ELF-1 (cell line): ENCODE measurements at places on chromosomes 3 and 15.

- peak; percentile 28 for DNase-seq
Measured at GRCh38 chr3:47577583-47578118, 1.0 kb downstream of the CSPG5 start.

- no peak for DNase-seq
Measured at GRCh38 chr3:60053526-60054265, 1003.9 kb upstream of the CFAP20DC start.

DNA sequence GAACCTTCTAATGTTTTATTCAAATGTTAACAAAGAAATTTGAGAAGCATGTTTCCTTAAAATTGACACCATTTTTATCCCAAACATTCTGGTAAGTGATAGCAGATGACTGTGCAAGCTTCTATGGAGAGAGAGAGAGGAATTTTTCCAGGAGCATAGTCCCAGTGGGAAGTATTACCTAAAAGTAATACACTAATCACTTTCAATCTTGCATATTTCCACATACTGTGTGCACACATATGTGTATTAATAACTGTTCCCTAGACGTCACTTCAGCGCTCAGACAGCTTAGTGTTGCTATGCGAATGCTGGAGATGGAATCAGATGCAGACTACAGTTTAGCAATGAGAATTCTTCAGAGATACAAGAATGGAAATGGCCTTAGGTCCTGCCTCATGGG, 424.3 kb upstream of the TPRG1 start:
- DNase-seq: no peak

DNA sequence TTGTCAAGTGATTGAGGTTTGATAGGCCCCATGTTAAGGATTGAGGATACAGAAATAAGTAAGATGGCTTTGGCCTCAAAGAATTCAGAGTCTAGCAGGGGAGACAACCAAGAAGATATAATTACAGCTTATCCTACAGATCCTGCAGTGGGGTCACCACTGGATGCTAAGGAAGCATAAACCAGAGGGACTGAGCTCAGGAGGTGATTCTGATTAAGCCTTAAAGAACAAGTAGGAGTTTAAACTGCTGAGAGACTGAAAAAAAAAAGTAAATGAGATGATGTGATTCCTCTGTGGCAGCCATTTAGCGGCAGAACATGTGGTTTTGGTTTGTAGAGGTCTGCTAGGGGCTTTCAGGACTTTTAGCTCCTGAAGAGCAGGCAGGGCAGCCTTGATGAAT, 72.1 kb upstream of the ROPN1 start:
- DNase-seq: no peak

DNA sequence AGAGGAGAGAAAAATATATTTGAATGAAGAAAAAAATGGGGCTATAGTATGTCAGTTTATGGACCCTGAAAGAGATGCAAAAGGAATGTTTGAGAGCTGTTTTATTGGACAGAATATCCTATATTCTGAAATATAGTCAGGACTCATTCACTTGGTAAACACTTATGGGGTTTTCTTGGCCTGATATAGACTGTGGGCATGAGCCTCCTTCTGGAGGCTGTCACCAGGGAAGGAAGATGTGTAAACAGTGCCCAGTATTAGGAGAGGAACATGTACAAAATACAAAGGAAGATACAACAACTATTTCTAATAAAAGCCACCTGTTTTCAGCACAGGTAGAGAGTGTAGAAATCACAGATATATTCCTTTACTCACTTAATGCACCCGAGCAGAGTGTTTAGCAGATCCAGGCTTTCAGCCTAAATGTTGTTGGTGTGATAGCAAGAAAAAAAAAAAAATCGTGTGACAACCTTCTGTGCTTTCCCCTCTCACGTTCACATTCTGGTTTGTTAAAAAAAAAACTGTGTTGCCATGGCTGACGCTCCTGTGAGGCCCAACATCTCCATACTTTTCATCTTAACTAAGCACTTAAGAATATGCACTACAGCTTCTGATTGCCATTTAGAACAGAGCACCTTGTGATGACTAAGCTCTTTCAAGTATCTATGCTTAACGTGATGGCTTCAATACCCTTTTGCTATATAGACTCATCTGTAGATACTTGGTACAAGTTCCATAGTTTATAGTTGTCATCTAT, 134.1 kb downstream of the MBNL1 start:
- no peak for DNase-seq

DNA sequence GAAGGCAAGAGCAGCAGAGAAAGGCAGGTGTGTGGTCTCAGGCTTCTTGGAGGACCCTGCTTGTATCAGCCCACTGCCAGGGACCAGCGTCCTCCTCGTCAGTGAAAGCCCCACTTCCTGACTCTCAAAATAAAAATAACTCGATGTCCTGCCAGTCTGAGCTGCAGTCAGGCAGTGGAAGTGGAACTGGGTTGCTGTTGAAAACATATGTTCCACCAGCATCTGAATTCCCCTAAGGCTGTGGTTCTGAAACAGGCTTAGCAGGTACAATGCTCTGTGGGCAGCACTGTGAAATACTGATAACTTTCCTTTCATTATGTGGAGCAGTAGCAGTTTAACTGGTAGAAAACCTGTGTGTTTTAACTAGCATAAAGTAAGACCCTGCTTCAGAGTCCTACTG, 121.6 kb upstream of the EIF1B start:
- peak; percentile 25 for DNase-seq

DNA sequence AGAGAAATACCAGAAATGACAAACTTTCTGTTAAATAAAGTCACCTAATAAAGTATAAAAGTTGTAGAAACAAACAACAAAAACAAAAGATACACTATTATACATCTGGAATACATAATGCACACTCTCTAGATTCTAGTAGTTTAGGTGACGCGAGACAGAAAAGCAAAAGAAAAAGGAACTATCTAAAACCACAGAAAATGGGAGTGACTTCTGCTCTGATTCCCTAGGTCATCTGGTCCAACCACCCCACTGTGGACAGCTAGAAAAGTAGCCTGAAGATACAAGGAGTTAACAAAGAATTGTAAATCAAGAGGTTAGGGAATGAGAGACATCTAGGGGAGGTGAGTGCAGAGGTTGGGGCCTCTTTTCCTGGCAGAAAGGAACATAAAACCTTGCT, 39.1 kb downstream of the DHX36 start:
- no peak for DNase-seq

- no peak for DNase-seq
Measured at GRCh38 chr15:91117375-91117774, 17.3 kb downstream of the SV2B start.

- no peak for DNase-seq
Measured at GRCh38 chr3:101252945-101253344, 67.4 kb downstream of the IMPG2 start.

- no peak for DNase-seq
Measured at GRCh38 chr15:87219650-87220615, 1036.6 kb downstream of the NTRK3 start.

GRCh38 chr3:149813367-149814281, 609 bp downstream of the RNF13 start:
- peak; percentile 93 for DNase-seq

DNA sequence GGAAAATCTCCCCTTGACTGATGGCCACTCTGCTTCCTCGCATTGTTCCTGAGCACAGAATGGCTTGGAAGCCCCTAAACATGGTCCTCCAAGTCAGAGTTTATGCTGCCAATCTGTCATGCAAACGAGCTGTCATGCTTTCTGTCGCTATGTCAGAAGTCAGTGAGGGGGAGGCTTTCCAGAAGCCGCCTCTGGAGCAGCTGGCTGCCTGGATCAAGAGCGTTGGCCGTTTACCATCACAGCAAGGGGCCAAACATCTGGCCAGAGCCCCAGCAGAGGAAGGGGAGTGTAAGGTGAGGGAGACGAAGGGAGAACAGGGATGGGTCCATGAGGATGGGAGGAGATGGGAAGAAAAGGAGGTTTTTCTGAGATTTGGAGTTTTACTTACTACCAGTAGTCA, 372.6 kb upstream of the NR2F2 start:
- DNase-seq: peak; percentile 49

DNA sequence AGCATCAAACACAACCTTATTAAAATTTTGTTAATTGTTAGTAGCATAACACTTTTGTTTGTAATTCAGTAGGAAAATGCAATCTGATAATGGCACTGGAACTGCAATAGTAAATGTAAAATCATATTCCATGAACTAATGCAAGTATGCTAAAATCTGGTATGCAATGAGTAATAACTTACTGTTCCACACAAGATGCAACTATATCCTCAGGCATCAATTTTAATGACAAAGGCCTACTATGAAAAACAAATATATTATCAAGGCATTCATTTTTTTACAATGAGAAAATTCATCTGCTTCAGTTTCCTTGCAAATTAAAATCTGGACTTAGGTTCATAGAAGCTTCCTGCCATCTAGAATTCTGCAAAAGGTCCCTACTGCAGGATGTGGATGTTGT, 1.4 kb upstream of the NSMCE3 start:
- DNase-seq: no peak

GRCh38 chr3:46932455-46933225, 43.9 kb downstream of the CCDC12 start:
- no peak for DNase-seq

GRCh38 chr3:13746385-13746784, 133.5 kb downstream of the WNT7A start:
- DNase-seq: no peak

- peak; percentile 61 for DNase-seq
Measured at GRCh38 chr3:58824285-58824684, 157.7 kb upstream of the FAM3D start.

GRCh38 chr15:60555806-60556205, 76.9 kb upstream of the ICE2 start:
- no peak for DNase-seq

DNA sequence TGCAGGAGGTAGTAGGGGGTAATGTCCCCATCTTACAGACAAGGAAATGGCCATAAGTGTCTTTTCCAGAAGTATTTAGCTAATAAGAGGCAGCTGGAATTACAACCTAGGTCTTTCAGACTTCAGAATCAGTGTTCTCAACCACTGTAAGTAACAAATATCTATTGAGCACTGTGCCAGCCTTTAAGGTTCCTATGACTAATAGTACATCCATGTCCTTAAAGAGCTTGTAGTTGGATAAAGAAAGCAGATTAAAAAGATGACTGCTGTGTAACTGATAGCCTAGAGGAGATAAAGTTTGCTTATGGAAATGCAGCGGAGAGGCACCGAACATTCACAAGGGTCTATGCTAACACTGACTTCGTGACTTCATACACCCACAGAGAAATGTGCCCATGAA, 136.0 kb downstream of the KCNMB2 start:
- DNase-seq: no peak

GRCh38 chr3:160129459-160130061, 95.7 kb upstream of the C3orf80 start:
- no peak for DNase-seq

DNA sequence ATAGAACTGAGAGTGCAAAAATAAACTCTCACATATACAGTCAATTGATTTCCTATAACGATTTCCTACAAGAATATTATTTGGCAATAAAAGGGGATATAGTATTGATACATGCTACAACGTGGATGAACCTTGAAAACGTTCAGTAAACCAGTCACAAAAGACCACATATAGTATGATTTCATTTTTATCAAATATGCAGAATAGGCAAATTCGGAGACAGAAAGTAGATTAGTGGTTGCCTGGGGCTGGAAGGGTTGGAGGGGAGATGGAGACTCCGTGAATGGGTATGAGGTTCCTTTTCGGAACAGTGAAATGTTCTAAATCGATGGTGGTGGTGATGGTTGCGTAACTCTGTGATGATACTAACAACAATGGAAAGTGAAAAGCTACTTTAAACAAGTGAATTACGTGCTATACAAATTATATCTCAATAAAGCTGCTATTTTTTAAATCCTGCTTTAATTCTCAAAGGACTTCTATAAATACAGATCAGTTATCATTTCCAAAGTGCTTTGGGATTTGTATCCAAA, 6.0 kb downstream of the APOD start:
- no peak for DNase-seq

DNA sequence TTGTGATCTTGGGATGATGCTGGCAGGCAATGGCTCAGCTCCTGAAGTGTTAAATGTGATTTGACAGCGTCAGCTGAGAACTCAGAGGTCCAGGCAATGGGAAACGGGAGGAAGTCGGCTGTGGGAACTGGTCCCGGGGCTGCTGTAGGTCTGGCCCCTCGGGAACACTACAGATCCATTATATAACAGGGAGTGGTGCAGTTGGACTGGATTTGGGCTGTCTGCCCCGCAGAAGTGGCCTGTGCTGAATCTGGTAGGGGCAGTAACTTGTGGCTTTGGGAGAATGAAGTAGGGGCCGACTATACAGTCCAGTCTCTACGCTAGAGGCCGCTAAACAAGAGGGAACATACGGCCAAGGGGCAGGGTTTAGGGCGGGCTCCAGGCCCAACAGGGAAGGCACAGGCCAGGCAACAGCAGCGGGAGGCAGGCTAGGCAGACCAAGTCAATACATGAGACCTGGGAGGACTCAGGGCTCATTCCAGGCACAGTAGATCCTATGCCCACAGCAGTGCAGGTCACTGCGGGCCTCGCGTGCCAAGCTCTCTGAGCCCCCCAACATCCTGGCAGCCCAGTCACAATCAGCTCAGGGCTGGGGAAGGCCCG, 20.3 kb upstream of the IL16 start:
- DNase-seq: no peak

- no peak for DNase-seq
Measured at GRCh38 chr15:63596676-63597037, 530 bp upstream of the FBXL22 start.

GRCh38 chr15:90210593-90210992, 9.5 kb downstream of the SEMA4B start:
- no peak for DNase-seq

- no peak for DNase-seq
Measured at GRCh38 chr15:65937054-65937453, 67.8 kb downstream of the RAB11A start.

DNA sequence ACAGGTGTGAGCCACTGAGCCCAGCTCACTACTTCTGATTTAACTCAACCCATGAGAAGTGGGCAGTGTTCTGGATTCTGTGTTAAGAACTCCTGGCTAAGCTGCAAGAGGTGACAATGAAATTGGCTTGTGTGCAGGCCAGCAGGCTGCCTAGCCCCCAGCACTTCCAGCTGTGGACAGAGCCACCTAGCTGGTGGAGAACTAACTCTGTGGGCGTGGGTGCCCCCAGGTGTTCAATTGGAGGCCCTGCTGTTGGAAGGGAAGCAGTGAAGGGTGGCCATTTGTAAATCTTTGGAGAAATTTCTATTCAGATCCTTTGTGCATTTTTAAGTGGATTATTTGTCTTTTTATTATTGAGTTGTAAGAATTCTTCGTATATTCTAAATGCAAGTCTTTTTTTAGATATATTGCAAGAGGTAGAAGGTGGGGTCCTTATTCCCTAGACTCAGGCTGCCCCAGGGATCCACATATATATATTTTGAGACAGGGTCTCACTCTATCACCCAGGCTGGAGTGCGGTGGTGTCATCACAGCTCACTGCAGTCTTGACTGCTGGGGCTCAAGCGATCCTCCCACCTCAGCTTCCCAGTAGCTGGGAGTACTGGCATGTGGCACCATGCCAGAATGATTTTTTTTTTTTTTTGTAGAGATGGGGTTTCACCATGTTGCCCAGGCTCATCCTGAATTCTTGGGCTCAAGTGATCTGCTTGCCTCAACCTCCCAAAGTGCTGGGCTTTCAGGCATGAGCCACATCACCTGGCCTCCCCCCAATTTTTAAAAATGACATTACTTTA, 7.2 kb upstream of the SCAMP5 start:
- peak; percentile 79 for DNase-seq

- DNase-seq: no peak
Measured at GRCh38 chr3:160486459-160486869, 36.9 kb upstream of the TRIM59 start.

- no peak for DNase-seq
Measured at GRCh38 chr15:65806397-65806796, 14.3 kb upstream of the DENND4A start.

- DNase-seq: peak; percentile 4
Measured at GRCh38 chr3:158671821-158672214, 630 bp downstream of the LXN start.

- DNase-seq: no peak
Measured at GRCh38 chr15:34701536-34701935, 53.3 kb downstream of the GJD2 start.
